ENCODE measurements at places on chromosomes 7 and 10.

DNA sequence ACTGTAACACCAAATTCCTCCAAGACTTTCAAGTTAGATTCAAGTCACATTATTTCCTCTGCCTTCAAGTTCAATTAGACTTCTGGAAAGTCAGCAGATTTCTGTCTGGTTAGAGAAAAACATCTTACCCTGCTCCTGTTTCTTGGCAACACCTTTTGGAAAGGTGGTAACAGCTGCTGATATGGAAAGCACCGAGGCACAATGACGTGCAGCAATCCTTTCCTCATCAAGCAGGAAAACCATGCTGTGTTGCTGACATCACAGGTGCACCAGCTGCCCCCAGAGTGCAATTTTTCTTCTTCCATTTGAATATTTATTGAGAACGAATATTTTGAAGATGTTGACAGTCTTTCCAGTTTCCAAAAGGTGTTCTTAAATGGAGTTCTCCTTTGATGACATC lies 41.9 kb downstream of the ZNF800 start:
- no peak for DNase-seq

DNA sequence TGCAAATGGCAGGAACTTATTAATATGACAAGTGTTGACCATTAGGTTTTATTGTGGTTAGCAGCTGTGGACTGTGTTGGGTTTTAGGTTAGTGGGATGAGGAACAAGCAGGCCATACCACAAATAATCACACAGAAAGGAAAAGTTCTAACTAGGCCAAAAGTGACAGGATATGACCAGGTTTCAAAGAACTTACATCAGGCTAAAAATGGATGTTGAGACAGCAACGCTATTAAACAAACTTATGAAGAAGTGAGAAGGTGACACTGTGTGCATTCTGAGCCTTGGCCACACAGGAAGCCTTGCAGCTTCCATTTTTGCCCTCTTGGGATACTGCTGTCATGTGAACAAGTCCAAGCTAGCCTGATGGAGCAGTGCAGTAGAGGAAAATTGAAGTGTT lies 568.8 kb downstream of the HTR7 start:
- DNase-seq = no peak

DNA sequence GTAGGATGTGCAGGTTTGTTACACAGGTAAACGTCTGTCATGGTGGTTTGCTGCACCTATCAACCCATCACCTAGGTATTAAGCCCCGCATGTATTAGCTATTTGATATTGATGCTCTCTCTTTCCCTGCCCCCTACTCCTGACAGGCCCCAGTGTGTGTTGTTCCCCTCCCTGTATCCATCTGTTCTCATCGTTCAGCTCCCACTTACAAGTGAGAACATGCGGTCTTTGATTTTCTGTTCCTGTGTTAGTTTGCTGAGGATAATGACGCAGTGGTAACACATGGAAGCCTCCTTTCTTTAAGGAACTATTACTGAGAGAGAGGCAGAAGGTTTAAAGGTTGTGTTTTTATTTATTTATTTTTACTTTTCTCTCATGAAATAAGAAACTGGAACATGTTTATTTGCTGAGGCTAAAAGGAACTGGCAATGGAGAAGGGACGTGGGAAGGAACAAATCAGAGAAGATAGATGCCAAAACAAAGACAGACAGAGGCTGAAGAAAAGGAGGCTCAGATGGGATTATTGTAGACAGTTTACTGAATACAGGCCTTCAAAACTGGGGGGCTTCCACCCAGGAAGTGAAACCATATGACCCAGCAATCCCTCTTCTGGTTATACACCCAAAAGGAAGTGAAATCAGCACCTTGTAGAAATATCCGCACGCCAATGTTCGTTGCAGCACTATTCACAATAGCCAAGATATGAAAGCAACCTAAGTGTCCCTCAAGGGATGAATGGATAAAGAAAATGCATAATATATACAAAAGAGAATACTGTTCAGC lies 556.3 kb downstream of the GRM8 start:
- no peak for DNase-seq

DNA sequence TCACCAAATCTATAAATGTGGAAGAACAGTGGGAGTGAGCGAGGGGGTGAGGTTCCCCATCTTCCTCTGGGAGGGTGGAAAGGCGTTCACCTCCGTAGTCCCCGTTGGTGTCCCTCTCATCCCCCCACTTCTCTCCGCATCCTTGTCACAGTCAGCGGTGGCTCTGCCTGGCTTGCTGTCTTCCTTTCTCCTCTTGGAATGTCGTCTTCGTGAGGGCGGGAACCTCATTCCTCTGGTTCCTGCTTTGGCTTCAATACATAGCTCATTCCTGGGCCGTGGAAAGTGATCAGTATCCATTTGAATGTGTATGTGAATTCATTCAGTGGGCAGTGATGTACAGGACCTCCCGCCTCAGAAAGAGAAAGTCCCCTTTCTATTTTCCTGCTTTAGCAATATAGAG lies 289.4 kb downstream of the CAMK1D start:
- no peak for DNase-seq

DNA sequence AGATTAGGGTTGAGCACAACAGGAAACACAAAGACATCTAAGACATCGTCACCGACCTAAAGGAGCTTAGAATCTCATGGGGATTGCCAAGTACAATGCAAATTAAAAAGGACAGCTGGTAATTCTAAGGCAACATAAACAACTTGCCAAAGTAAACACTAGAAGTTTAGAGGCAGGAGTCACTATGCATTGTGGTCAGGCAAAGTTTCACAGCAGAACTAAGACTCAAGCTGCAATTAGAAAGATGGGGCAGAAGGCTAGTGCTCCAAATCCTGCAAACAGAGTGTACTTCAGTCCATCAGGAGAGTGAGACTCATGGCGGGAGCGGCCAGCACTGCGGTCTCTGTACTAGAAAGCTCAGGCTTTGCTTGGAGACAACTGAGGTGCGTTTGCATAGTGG lies 52.7 kb downstream of the HIPK2 start:
- no peak for DNase-seq
